ENCODE measurements at places on chromosomes 6 and 20.
A peak's percentile ranks its signal among the peaks of the same experiment; 100 is the strongest.

- DNase-seq, result no peak
Measured at GRCh38 chr6:55918639-55919038, 43.2 kb upstream of the BMP5 start.

GRCh38 chr6:21800948-21801438 is 207.4 kb downstream of the SOX4 start:
- no peak for DNase-seq

GRCh38 chr6:38021571-38021970 is 202.0 kb downstream of the ZFAND3 start:
- no peak for DNase-seq

DNA sequence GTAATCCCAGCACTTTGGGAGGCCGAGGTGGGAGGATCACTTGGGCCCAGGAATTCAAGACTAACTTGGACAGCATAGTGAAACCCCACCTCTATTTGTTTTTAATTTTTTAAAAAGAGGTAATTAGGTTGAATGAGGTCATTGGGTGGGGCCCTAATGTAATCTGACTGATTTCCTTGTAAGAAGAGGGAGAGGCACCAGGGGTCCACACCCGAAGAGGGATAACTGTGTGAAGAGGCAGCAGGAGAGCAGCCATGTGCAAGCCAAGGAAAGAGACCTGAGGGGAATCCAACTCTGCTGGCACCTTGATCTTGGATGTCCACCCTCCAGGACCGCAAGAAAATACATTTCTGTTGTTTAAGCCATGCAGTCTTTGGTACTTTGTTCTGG is 63.4 kb downstream of the QRSL1 start:
- no peak for DNase-seq

- DNase-seq, result no peak
Measured at GRCh38 chr6:40290816-40291215, 296.3 kb downstream of the LRFN2 start.

- DNase-seq, result no peak
Measured at GRCh38 chr6:129753422-129753821, 43.4 kb upstream of the ARHGAP18 start.

- DNase-seq, result peak; percentile 78
Measured at GRCh38 chr20:63230800-63231268, 4.9 kb upstream of the BIRC7 start.

DNA sequence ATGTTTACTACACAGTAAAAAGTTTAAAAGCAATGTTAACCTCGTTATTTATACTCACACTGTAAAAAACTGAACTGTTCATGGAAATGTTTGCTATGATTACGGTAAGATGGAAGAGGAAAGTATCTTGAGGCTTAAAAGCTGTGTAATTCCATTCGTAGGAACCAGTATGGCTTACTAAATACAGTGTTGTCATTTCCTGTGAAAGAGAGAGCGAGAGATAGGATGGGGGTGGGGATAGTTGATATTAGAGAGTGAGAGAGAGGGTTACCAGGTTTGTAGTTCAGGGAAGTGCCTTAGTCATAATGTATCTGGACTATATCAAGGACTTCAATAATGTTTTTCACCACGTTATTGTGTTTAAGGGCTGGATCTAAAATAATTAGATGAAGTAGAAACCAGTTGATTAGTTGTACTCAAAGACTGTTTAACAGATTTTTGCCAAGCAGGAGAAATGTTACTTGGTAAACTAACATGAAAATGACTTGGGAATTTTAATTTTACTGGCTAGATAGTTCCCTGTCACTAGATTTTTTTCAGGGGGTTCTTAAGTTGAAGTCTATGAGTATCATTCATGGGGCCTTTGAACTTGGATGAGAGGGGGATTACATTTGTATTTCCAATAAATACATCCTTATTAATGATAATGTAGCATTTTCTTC is 30.4 kb downstream of the AFDN start:
- no peak for DNase-seq

DNA sequence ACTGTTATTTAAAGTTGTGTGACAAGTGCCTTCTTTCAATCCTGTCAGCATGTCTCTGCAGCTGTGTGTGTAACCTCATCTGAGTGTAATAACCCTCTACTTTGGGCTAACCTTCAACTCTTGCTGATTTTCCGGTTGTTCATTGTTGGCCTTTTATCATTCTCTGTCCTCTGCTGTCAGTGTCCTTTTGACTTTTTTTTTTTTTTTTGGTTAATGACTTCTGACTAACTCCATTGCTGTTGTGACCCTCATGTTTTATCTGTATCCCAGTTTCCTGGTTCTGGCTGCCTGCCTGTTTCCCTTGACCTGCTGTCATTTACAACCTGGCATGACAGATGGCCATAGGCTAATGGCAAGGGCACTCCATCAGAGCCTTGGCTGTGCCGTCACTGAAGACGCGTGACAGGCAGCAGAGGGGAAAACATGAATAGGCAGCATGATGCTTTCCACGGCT is 145.7 kb upstream of the MAN1A1 start:
- DNase-seq, result peak; percentile 63

- no peak for DNase-seq
Measured at GRCh38 chr6:4383910-4384638, 248.7 kb upstream of the ECI2 start.

- no peak for DNase-seq
Measured at GRCh38 chr6:41464481-41464880, 81.7 kb upstream of the FOXP4 start.

- no peak for DNase-seq
Measured at GRCh38 chr20:10239954-10240353, 21.3 kb downstream of the SNAP25 start.

GRCh38 chr6:87700397-87701343 is 1.4 kb downstream of the AKIRIN2 start:
- DNase-seq, result no peak

GRCh38 chr6:157019733-157020132 is 242.6 kb downstream of the ARID1B start:
- no peak for DNase-seq

- DNase-seq, result no peak
Measured at GRCh38 chr20:5056801-5057599, 55.7 kb upstream of the SLC23A2 start.

GRCh38 chr20:53032046-53032445 is 59.9 kb downstream of the TSHZ2 start:
- DNase-seq, result no peak

- no peak for DNase-seq
Measured at GRCh38 chr6:156189195-156189594, 588.0 kb upstream of the ARID1B start.

DNA sequence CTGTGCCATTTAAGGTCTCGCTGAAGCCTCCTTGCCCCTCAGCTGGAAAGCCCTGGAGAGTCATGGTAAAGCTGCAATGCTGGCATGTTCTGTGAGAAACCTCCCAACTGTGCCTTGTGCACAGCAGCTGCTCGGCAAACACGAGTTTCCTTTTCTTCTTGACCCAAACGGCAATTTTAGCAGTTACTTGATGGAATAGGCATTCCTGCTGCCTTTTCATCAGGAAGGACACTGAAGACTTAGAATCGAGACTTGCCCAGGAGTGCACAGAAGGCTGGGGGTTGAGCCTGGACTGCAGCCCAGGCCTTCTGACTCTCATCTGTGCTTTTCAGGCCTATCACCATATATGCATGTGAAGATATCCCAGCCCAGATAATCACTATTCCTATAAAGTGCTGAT is 28.7 kb upstream of the CLDN20 start:
- DNase-seq, result no peak

- DNase-seq, result no peak
Measured at GRCh38 chr6:53044572-53044971, 20.6 kb upstream of the FBXO9 start.

DNA sequence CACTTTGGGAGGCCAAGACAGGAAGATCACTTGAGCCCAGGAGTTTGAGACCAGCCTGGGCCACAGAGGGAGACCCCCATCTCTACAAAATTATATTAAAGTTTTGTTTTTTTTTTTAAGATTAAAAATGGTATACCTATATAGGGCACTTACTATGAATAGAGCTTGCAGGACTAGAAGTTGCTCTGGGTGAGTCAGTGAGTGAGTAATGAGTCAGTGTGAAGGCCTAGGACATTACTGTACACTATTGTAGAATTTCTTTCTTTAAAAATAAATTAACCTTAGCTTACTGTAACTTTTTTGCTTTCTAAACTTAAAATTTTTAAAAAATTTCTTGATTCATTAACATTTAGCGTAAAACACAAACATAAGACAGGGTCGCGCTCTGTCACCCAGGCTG is 29.7 kb downstream of the STK35 start:
- peak; percentile 26 for DNase-seq
